ENCODE measurements at places on chromosomes 12 and 14. TPM values are rescaled to one million over a fixed set of nuclear protein-coding genes. Genes with fewer than 3 reads are reported as not detected.

GRCh38 chr14:94907626-94908261 lies 137.8 kb upstream of the GSC start:
- H3K4me3 ChIP-seq = no peak overlapping the region
- no peak for DNase-seq
- H3K36me3 ChIP-seq = no peaks in the 10 kb centered on the region
- H3K27me3 ChIP-seq = no peaks in the 10 kb centered on the region
- no peaks in the 10 kb centered on the region for H3K4me1 ChIP-seq

GRCh38 chr14:95564060-95564459 lies 29.2 kb downstream of the GLRX5 start:
- H3K27me3 ChIP-seq = no peaks in the 10 kb centered on the region
- no peak overlapping the region for H3K27ac ChIP-seq
- no peaks in the 10 kb centered on the region for H3K4me1 ChIP-seq

Gene TRPV4
- total RNA-seq = not detected

DNA sequence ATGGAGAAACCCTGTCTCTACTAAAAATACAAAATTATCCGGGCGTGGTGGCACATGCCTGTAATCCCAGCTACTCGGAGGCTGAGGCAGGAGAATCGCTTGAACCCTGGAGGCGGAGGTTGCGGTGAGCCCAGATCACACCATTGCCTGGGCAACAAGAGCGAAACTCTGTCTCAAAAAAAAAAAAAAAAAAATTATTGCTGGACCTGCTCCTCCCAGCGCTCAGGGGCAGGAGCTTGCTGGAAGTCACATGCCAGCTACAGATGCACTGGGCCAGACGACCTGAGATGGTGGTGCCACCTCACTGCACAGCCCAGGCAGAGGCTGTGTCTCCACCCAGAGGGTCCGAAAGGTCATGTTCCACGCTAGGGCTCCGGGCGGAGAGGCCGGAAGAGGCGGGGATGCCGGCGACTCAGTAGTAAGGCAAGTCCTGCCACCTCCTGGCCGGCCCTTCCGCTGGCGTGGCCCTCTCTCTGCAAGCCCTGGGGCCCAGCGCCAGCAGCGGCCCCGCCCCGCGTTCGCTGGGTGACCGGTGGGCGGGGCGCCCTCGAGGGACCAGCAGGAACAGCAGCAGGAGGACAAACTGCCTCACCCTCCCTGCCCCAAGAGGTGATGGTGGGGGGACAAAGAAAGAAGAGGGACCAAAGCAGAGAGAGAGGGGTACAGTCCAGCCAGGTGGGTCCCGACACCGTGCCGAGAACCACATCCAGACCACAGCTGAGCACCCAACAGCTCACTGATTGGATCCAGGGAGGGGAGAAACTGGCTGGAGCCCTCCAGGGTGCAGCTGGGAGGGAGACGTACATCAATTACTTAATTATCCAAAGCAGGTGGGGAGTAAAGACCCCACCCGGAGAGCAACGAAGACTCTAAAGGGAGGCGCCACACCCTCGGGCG lies 3.6 kb upstream of the RHOF start:
- peaks cover 40% of the 10 kb centered on the region for H3K4me1 ChIP-seq
- peak overlapping the region; percentile 32 for H3K4me3 ChIP-seq
- peaks cover 33% of the 10 kb centered on the region for H3K36me3 ChIP-seq
- DNase-seq = peak; percentile 91

- H3K4me3 ChIP-seq = no peak overlapping the region
- H3K4me1 ChIP-seq = peaks cover 61% of the 10 kb centered on the region
- DNase-seq = peak; percentile 55
- H3K36me3 ChIP-seq = peaks cover 40% of the 10 kb centered on the region
- peak overlapping the region; percentile 58 for H3K27ac ChIP-seq
- no peaks in the 10 kb centered on the region for H3K27me3 ChIP-seq
Measured at GRCh38 chr12:54352891-54353874, 11.1 kb downstream of the GPR84 start.
